Progenitor cell of endocrine pancreas (in vitro differentiated cells): ENCODE measurements at places on chromosomes 7 and 10. TPM values are rescaled to one million over a fixed set of nuclear protein-coding genes. Genes with fewer than 3 reads are reported as not detected.

DNA sequence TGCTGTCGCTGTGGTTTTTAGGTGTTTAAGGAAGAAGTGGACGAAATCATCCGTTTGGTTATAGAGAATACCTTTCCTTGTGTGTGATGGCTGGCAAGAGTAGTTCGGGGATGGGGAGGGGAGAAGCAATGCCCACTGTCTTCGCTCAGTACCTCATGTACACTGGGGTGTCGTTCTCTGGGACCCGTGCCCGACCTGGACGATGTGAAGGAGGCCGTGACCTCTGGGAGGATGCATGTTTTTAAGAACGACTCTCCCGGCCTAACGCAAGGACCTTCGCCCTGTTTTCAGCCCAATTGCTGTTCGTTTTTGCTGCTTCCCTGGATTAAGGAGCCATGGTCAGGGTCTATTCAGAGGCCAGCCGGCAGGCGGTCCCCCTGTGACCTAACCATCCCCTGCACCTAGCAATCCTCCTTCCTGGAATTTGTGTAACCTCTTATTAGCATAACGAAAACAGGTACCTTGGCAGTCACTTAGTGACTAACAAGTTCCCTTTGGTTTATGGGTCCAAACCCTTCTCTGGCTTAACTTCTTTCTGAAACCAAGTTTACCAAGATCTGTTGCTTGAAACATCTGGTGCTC, 1.3 kb downstream of the NFE2L3 start:
- peaks cover 33% of the 10 kb centered on the region for H3K27me3 ChIP-seq
- peaks cover 23% of the 10 kb centered on the region for H3K4me1 ChIP-seq
- H3K4me3 ChIP-seq: peak overlapping the region; percentile 89
- no peak for DNase-seq

- H3K27ac ChIP-seq: no peak overlapping the region
- no peak for DNase-seq
- H3K36me3 ChIP-seq: no peaks in the 10 kb centered on the region
- no peaks in the 10 kb centered on the region for H3K4me1 ChIP-seq
Observed at GRCh38 chr7:81973117-81973516, 203.3 kb upstream of the HGF start.

GRCh38 chr7:1604383-1604782, 34.6 kb upstream of the PSMG3 start:
- no peak for DNase-seq
- no peak overlapping the region for H3K4me3 ChIP-seq
- H3K27ac ChIP-seq: no peak overlapping the region
- H3K4me1 ChIP-seq: peaks cover 3% of the 10 kb centered on the region

GRCh38 chr10:3887404-3887803, 102.4 kb upstream of the KLF6 start:
- H3K27ac ChIP-seq: peak overlapping the region; percentile 87
- H3K36me3 ChIP-seq: no peaks in the 10 kb centered on the region
- no peak overlapping the region for H3K4me3 ChIP-seq
- peaks cover 24% of the 10 kb centered on the region for H3K4me1 ChIP-seq
- peaks cover 10% of the 10 kb centered on the region for H3K27me3 ChIP-seq

Gene WNT2
- 0.33 and 0.46 TPM in 2 replicates for total RNA-seq

- H3K27me3 ChIP-seq: peaks cover 5% of the 10 kb centered on the region
- peaks cover 7% of the 10 kb centered on the region for H3K36me3 ChIP-seq
- no peak overlapping the region for H3K4me3 ChIP-seq
- peaks cover 1% of the 10 kb centered on the region for H3K4me1 ChIP-seq
- H3K27ac ChIP-seq: no peak overlapping the region
Observed at GRCh38 chr7:1725199-1725690, 55.2 kb downstream of the ELFN1 start.

Gene GBX1
- total RNA-seq: 2.0 and 2.1 TPM in 2 replicates

DNA sequence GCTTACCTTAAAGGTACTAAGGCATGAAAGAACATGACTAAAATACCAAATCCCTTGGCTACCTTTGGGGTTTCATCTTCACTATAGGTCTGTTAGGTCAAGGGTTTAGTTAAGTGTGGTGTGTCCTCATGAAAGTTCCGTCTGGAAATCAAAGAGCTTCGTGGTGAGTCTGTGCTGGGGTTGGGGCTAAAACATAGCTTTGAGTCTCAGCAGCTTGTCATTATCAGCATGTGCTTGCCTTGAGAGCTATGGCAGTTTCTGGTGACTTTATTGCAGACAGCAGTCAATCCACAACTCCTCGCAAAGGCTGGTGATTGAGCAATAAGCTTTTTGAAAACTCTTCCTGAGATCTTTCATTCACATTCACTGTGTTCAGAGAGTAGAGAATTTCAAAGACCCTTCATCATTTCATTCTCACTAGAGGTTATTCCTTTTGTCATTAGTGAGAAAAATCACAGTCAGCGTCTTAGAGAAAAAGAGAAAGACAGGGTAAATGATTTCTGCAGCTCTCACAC, 53.2 kb upstream of the CCDC6 start:
- no peak overlapping the region for H3K4me3 ChIP-seq
- no peaks in the 10 kb centered on the region for H3K27me3 ChIP-seq
- no peaks in the 10 kb centered on the region for H3K36me3 ChIP-seq
- peaks cover 16% of the 10 kb centered on the region for H3K4me1 ChIP-seq
- H3K27ac ChIP-seq: no peak overlapping the region

Gene HGF
- not detected in 2 replicates for total RNA-seq

Gene ZNF117
- total RNA-seq: 53.7 and 63.3 TPM in 2 replicates

Gene SLC26A5
- total RNA-seq: 0.17 TPM in 1 of 2 replicates, not detected in the other

DNA sequence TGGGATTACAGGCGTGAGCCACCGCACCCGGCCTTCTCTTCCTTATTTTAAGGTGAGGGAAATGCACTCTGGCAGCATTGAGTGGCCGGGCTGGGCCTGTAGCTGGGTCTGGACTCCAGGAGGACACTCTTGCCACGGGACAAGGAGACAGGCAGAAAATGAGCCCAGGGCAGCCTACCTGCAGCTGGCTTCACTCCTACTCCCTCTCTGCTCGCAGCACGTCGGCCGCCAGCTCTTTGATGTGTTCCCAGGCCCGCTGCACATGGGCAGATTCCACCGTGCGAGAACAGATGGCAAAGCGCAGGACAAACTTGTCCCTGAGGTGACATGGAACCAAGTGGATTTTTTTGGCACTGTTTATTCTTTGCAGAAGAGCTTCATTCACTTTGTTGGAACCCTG, 12.9 kb upstream of the FIGNL1 start:
- no peak overlapping the region for H3K4me3 ChIP-seq
- no peak overlapping the region for H3K27ac ChIP-seq
- no peak for DNase-seq
- H3K27me3 ChIP-seq: peaks cover 15% of the 10 kb centered on the region

Gene EBLN1
- total RNA-seq: not detected in 2 replicates
